ENCODE measurements at places on chromosomes 1 and 21.

GRCh38 chr1:182910143-182910542 lies 42.8 kb downstream of the SHCBP1L start:
- no peak for DNase-seq

DNA sequence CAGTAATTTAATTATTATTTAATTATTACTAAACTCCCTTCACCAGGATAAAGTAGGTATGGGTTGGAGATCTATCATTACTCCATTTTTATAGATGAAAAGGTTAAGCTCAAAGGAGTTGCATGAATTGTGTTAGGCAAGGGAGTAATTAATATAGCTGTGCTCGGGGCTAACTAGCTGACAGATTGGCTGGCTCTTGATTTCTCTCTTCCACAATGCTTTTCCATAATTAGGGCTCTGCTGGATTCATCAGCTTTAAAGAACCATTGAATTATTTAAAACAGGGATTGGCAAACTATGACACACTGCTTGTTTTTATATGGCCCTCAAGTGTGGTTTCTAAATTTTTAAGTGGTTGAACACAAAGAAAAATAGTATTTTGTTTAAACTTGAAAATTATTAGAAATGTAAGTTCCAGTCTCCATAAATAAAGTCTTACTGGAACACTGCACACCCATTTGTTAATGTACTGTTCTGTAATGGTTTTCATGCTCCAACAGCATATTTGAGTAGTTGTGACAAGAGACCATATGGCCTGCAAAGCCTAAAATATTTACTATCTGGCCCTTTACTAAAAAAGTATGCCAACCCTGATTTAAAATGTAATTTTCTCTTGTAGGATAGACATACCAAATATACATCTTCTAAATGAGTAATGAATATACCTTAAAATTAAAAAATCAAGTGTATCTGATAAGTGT lies 76.4 kb downstream of the GDAP2 start:
- DNase-seq = no peak

- no peak for DNase-seq
Measured at GRCh38 chr1:25615563-25616094, 962 bp upstream of the MAN1C1 start.

GRCh38 chr21:34559089-34559631 lies 47.1 kb upstream of the KCNE1 start:
- no peak for DNase-seq

DNA sequence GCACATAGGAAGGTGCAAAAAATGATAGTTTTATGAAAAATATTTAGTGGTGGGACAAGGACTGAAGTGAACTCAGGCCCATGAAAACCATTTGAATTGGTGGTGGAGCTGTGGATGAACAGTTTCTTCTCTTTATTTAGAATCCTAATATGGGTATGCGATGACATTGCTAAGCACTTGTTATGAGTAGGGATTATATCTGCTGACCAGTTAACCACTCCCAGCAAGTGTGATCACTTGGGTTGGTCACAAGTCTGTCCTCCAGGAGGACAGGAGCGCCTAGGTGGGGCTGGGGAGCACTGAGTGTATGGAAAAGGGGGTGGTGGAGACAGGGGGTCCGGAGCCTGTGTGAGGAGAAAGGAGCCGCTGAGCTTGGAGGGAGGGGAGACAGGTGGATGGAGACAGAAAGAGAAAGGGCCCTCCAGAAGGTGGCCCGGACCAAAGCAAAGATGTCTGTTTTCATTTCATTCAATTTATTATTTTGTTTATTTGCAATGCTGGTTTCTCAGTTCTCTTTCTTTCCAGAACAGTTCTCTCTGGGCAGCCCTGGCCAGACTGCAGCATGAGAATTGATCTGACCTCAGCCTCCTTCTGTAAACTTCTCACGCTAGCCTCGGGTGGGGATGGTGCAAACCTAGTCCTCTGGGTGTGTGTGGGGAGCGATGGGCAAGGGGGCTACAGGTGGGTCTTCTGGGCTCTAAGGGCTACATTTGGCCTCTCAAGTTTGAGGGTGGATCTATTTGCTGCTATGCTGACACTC lies 9.9 kb upstream of the ZSCAN20 start:
- DNase-seq = no peak
